ENCODE measurements at places on chromosomes 3 and 15.

GRCh38 chr15:96123028-96123400 is 207.5 kb upstream of the NR2F2 start:
- DNase-seq = no peak

- no peak for DNase-seq
Measured at GRCh38 chr3:117656391-117656790, 946.8 kb downstream of the TUSC7 start.

- peak; percentile 2 for DNase-seq
Measured at GRCh38 chr3:39668420-39668819, 141.0 kb upstream of the MYRIP start.

- no peak for DNase-seq
Measured at GRCh38 chr3:131397889-131398288, 16.3 kb downstream of the NUDT16 start.

GRCh38 chr3:64321747-64322146 is 96.5 kb upstream of the PRICKLE2 start:
- peak; percentile 70 for DNase-seq

DNA sequence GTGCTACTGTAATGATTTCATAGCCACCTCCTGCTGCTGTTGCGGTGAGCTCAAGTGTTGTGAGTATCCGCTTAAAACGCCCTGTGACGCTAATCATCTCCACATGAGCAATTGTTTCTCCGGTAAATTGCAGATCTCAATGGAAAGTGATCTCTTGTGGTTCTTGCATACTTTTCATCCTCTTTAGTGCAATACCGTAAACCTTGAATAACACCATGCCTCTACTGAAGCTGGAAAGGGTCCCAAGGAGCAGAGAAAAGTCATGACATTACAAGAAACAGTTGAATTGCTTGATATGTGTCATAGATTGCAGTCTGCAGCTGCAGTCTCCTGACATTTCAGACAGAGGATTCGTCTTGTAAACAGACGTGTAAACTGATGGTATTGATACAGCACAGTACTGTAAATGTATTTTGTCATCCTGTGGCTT is 6.0 kb upstream of the CEMIP start:
- no peak for DNase-seq

- DNase-seq = no peak
Measured at GRCh38 chr3:136929977-136930670, 27.7 kb upstream of the IL20RB start.

DNA sequence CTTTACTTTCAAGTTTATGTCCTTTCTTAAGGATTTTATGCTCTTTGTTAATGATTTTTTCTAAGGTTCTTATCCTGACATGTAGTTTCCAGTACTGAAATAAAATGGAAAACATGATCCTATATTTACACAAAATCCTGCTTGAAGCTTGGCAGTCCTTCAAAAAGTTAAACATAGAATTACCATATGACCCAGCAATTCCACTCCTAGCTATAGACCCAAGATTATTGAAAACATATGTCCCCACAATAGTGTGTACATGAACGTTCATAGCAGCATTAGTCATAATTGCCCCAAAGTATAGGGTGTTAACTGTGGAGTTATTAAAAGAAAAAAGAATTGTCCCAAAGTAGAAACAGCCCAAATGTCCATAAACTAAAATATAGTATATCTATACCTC is 33.2 kb downstream of the ITGB5 start:
- DNase-seq = no peak

DNA sequence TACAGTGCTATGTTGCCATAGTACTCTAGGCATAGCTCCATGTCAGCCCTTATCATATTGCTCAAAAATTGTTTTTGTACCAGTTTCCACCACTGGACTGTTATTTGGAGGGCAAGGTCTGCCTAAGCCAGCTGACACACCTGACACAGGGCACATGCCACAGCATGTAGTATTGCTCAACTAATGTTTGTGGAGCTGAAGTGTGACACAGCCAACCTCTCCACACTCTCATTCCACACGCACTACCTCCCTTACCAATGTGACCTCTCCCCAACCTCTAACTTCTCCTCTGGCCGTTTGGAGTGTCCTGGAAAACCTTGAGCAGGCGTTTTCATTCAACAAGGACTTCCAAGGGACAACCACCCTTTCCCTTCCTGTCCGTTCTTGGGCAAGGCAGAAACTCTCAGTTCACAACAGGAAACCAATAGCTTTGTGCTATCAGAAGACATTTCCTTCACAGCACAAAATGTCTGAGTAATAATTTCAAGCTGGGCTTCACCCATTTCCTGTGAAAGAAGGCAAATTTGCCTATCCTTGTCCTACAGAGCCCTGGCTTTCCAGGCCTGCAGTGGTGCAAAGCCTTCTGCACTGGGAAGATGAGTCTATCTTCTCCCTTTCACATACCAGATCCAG is 38.4 kb downstream of the TLNRD1 start:
- no peak for DNase-seq

DNA sequence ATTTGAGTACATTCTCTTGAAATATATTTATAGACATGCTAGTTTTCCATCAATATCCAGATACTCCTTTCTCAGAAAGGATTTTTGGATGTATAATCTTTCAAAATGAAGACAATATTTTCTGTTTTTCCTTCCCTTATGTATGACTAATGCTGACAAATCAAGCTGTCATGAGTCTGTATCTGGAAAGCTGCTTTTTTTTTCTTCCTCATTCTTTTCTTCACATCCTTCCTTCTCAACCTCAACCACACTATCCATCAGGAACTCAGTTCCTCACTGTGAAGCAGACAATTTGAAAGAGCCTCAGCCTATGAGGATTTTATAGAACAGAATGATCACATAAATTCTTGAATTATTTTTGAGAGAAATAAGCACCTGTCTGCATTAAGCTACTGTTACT is 335.9 kb upstream of the EPHA6 start:
- no peak for DNase-seq

GRCh38 chr15:72994534-72995177 is 57.6 kb upstream of the NEO1 start:
- DNase-seq = no peak

Data from SJSA1 (cell line).